ENCODE measurements at places on chromosomes 11 and 22. TPM values are rescaled to one million over a fixed set of nuclear protein-coding genes. Genes with fewer than 3 reads are reported as not detected.

GRCh38 chr11:25981998-25982397 is 349.9 kb upstream of the ANO3 start:
- no peak for DNase-seq

DNA sequence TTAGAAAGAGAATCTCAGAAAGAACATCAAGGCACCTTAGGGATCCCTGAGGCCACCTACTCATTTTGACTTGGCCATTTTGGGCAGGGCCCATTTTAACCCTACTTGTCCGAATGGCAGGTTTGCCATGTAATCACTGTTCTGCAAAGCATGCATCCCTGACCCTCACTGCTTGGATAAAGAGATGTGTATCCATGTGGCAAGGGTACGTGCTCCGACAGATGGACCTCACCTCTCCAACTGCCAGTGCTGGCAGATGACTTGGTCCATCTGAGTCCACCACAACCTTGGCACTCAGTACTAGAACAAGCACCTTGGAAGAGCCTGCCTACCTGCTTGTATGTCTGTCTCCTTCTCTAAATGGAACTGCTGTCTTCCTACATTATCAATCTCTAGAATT is 139.4 kb downstream of the SPATA19 start:
- DNase-seq = no peak

DNA sequence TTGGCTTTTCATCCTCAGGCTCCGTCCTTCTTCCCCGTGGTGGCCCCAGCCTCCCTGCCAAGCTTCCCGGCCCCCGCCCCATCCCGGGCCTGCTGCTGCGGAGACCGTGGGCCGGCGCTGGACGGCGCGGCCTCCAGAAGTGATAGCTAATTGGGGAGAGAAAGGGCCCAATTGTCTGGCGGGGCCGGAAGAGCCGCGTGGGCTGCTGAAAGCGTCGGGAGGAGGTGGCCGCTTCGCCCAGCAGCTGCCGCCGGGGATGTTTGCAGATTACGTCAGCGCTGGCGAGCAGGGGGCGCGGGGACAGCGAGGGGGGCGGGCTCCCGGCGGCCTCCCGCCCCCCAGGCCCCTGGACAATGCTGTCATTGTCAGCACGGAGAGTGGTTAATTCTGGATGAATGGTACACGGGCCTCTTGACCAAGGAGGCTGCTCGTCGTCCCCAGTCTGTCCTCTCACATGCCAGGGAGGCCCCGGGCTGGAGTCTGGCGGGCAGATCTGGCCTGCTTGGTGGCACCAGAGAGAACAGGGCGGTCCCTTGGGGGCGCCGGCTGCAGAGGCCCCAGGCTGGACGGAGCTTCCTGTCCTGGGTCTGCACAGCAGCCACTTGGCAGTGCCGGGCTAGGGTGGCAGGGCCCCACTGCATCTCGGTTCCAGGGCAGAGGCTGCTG is 1.6 kb downstream of the SMIM38 start:
- no peak for DNase-seq

- DNase-seq = no peak
Observed at GRCh38 chr22:36544107-36544620, 15.2 kb upstream of the EIF3D start.

GRCh38 chr11:79897896-79898295 is 457.1 kb upstream of the TENM4 start:
- no peak for DNase-seq

DNA sequence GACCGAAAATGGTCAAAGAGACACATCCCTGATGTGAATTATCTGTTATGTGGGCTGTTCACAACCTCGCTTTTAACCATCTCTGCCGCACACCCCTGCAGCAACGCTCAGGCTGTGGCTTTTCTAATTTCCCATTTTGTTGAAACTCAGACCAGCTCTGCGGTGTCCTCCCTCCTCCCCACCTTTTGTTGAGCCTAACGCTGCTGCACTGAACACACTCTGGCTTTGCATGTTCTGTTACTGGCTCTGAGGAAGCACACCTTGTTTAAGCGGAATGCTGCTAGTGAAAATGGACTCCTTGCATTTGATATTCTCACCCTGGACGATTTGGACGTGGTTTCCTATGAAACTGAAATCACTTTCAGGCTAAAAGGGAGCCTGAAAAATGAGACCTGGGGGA is 198.5 kb upstream of the MTNR1B start:
- DNase-seq = no peak

DNA sequence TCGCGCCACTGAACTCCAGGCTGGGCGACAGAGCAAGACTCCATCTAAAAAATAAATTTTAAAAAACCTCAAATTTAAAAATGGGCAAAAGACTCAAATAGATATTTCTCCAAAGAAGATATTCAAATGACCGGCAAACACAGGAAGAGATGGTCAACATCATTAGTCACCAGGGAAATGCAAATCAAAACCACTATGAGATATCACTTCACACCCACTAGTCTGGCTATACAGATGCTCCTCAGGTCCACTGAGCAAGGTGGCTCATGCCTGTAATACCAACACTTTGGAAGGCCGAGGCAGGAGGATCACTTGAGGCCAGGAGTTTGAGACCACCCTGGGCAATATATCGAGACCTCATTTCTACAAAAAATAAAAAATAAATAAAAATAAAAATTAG is 43.3 kb upstream of the SLC35C1 start:
- no peak for DNase-seq

- DNase-seq = no peak
Observed at GRCh38 chr11:124760205-124760652, 1.9 kb downstream of the ESAM start.

GRCh38 chr22:36671404-36671803 is 32.1 kb downstream of the CACNG2 start:
- DNase-seq = no peak

- DNase-seq = no peak
Observed at GRCh38 chr11:41323446-41323845, 136.0 kb downstream of the LRRC4C start.

The OR10A2 gene
- total RNA-seq = not detected

The TLCD5 gene
- not detected for total RNA-seq

All from CD4-positive, alpha-beta T cell (primary cell).